ENCODE measurements at places on chromosomes 11 and 22.

DNA sequence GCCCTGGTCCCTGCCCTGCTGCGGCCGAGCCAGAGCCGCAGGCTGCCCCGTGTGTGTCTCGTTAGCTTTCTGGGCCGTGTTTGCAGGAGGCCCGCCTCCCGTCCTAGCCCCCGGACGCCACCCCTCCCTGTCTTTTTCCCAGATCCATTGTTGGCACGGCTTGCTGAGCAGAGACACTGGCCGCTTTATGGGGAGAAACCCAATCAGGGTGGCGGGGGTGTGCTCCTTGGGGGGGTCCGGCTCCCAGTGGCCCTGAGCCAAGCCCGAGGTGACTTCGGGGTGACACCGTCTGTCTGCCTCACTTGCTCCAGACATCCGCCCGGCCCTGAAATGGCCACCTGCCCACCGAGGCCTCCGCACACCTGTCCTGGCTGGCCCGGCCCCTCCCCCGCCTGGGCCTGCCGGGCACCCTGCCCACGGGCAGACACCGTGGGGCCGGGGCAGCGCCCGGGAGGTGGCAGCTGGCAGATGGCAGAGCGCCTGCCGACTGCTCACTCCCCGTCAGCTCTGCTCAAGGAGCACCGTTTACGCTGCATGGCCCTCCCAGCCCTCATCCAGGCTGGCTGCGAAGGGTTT lies 43.1 kb upstream of the PPARA start:
- no peak overlapping the region for H3K27ac ChIP-seq
- H3K36me3 ChIP-seq, result peaks cover 11% of the 10 kb centered on the region
- DNase-seq, result no peak
- H3K4me1 ChIP-seq, result no peaks in the 10 kb centered on the region

GRCh38 chr11:31903225-31904074 lies 92.3 kb upstream of the PAX6 start:
- no peaks in the 10 kb centered on the region for H3K36me3 ChIP-seq
- H3K27me3 ChIP-seq, result no peaks in the 10 kb centered on the region
- no peak overlapping the region for H3K27ac ChIP-seq
- no peak for DNase-seq
- H3K4me3 ChIP-seq, result no peak overlapping the region

GRCh38 chr11:76659672-76660532 lies 10.6 kb downstream of the LRRC32 start:
- H3K4me3 ChIP-seq, result no peak overlapping the region
- DNase-seq, result no peak

DNA sequence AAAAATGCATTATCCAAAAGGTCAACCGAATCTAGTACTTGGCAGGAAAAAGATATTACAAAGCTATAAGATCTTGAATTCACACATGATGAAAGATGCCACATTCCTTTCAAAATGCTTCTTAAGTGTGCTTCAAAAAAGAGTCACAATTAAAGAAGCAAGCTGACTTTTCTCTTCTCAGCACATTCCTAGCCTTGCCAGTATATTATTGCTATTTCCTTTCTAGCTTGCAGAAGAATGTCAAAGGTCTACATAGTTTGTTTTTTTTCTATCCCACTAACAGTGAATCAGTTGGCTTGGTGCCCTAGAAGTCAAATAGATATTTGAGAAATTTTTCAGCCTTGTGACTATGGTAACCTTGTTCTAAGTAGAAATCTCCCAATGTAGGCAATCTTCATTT lies 56.8 kb downstream of the GUCY1A2 start:
- no peak overlapping the region for H3K27ac ChIP-seq
- no peaks in the 10 kb centered on the region for H3K4me1 ChIP-seq
- no peaks in the 10 kb centered on the region for H3K27me3 ChIP-seq
- no peak overlapping the region for H3K4me3 ChIP-seq
- no peaks in the 10 kb centered on the region for H3K36me3 ChIP-seq
- DNase-seq, result peak; percentile 10

- H3K27me3 ChIP-seq, result peaks cover 8% of the 10 kb centered on the region
- H3K27ac ChIP-seq, result no peak overlapping the region
- DNase-seq, result peak; percentile 60
- peaks cover 25% of the 10 kb centered on the region for H3K4me1 ChIP-seq
- H3K4me3 ChIP-seq, result no peak overlapping the region
Measured at GRCh38 chr22:30212363-30212995, 34.1 kb downstream of the LIF start.

- no peak overlapping the region for H3K4me3 ChIP-seq
- DNase-seq, result no peak
- no peaks in the 10 kb centered on the region for H3K27me3 ChIP-seq
- H3K27ac ChIP-seq, result no peak overlapping the region
- no peaks in the 10 kb centered on the region for H3K4me1 ChIP-seq
Measured at GRCh38 chr22:44941207-44941606, 68.6 kb downstream of the PHF21B start.

Measured in endothelial cell of umbilical vein (primary cell).